Activated CD4-positive, alpha-beta T cell treated with anti-CD3 and anti-CD28 coated beads, Interleukin-2, amount 10 ng/mL, durations not matched to agents 7 days and 5 days (primary cell): ENCODE measurements at places on chromosomes 12 and 14.

GRCh38 chr14:71319666-71320065 is 412.4 kb downstream of the PCNX1 start:
- no peak for DNase-seq

DNA sequence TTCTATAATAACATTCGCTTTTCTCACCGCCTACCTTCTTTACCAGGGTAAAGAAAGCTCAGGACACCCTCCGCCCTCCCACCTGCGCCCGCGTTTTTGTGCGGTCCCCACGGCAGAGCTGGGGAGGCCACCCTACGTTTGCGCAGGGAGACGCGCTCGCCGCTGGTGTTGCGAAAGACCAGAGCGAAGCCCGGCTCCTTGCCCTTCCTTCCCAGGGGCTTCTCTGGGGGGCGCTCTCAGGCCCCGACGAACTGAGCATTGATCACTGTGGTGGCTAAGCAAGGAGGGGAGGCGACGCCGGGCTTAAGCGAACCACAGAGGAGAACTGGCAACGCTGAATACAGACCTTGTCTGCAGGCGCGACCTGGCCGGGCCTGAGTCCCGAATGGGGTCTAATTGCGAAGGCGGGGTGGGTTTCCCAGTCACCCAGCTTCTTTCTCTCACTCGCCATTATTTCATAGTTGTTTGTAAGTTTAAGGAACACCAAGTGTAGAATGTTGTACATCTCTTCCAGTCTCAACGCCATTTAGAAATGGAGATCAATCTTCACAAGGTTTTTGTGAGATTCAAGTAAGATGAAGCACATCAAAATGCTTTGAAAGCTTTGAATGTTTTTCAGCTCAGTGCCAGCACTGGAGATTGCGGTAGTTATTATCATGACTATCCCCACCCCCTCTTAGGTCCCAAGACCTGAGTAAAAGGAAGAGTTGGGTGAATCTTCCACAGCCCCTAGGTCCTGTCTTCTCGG is 1.7 kb upstream of the NKX2-1 start:
- DNase-seq = no peak

DNA sequence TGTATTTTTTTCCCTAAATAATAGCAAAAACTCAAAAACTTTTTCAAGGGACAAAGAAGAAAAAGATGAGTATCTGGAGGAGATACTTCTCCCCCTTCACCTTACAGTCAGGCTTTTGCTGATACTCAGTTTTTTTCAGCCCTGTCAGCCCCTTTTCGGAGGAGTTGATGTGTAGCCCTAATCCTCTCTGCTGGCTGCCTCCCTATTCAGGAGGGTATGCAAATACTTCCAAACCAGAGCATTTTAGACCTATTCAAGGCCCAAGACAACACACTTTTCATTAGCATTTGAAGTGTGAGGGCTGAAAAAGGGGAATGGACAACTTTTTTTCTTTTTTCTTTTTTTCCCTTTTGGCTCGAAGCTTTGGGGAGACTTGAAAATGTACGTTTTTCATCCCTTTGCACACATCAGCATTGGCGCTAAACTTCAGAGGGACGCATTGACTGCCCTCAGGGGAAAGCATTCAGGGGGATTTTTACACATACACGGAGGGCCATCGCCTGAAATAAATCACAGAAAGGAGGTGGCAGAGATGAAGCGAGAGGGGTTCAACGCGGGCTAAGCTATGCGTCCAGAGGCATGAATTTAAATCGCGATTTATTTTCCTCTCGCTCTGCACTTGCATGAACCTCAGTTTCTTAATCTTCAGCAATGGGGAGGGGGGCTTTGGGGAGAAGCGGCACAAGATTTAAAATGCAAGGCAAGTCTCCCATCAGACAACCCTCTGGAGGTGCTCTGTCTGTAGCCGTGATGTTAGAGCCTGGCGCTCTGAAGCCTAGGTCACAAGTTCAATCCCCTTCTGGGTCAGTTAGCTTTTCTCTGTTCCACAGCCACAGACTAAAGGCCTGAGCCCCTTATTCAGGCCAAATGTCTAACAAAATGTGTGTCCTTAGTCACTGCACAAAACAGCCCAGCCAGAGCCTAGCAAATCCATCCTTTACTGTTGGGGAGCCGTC is 86.3 kb downstream of the ASCL1 start:
- no peak for DNase-seq

DNA sequence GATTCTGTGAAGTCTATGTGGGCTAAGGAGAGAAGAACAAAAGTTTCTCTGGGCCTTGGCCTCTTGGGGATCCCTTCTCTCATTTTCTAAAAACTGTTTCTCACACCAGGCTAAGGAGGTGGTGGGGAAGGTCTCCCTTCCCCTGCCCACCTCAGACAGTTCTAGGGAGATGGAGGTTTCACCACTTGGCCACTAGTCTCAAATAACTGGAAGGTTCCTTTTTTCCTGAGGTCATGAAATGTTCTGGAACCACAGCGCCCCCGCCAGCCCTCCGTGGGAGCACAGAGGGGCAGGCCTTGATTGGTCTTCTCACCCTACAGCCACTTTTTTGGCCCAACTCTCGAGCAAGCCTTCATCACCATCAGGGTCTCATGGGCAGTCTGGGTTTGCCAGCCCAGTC is 12.6 kb downstream of the C12orf43 start:
- DNase-seq = no peak

- no peak for DNase-seq
Observed at GRCh38 chr12:3225796-3226180, 148.6 kb downstream of the TSPAN9 start.

GRCh38 chr14:23430016-23430722 is 5.3 kb downstream of the MYH7 start:
- DNase-seq = no peak

DNA sequence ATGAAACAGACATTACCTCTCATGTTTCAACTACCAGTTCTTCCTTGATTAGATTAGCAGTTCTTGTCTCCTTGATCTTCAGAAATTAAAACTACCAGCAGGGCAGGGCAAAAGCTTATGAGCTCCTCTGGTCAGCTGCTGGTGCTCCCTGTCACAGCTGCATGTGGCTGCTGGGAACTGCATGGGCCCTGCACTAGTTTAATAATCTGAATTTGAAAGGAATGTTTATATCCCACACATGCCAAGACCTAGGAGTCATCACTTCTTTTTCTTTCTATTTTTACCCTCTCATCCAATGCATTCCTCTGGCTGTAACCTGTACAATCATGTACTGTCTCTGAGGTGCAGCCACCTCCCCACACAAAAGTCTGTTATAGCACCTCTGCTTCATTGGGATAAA is 73.9 kb downstream of the ARMH4 start:
- DNase-seq = no peak

GRCh38 chr12:89234324-89235114 is 117.8 kb downstream of the DUSP6 start:
- no peak for DNase-seq

DNA sequence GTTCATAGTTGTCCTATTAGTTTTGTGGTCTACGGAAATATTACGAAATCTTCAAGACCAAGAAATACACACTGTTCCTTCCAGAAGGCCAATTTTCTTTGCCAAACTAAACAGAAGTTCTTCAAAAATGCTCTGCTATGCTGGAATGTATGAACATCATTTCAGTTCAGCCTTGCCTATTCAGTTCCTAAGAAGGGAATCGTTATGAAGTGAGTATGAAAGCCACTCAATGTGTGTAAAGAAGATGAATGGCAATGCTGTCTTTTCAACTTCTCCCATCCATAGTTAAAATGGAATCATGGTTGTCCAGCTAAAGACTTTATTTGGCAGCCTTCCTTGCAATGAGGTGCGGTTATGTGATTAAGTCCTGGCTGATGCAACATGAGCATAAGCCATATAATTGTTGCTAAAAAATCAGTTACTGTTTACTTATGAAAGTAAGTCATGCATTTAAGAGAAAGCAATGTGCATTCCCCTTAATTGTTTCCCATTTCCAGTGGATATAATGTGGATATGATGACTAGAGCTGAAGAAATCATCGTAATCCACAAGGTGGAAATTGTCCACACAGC is 73.8 kb upstream of the PTPRR start:
- DNase-seq = no peak

DNA sequence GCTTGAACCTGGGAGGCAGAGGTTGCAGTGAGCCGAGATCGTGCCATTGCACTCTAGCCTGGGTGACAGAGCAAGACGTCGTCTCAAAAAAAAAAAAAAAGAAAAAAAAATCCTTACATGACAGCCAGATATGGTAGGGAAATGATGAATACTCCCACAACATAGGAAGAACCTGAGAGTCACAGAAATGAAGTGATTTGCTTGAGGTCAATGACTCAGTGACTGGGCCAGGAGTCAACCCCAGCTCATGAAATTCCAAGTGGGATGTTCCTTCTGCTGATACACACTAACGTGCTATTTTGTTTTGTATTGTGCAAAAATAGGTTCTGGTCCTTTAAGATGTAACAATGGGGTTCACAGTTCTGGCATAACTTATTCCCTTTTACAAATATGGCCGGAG is 9.0 kb downstream of the RHOF start:
- DNase-seq = no peak

- no peak for DNase-seq
Observed at GRCh38 chr12:66196806-66197205, 7.8 kb downstream of the IRAK3 start.
